Dermis microvascular lymphatic vessel endothelial cell (primary cell): ENCODE measurements at places on chromosomes 3 and 15.

- DNase-seq: no peak
Observed at GRCh38 chr3:87796137-87796842, 262.5 kb downstream of the CGGBP1 start.

- no peak for DNase-seq
Observed at GRCh38 chr15:55700876-55701275, 42.1 kb downstream of the PRTG start.

- no peak for DNase-seq
Observed at GRCh38 chr3:113212150-113212843, 940 bp downstream of the BOC start.

GRCh38 chr3:44159696-44160300, 81.9 kb upstream of the TOPAZ1 start:
- DNase-seq: no peak

DNA sequence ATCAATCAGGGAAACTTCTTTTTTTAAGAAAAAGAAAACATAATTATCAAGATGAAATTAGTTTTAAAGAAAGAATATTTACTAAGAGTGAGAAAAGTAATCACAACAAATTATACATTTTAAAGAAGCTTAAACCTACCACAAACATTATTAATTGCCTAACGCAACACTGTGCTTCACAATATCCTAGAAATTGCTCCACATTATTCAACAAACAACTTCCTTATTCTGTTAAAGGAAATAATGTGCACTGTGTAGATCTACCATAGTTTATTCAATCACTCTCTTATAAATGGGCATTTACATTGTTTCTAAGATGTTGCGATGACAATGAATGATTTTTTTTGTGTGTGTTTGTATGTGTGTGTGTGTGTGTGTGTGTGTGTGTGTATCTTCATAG, 525.9 kb upstream of the KCNMB2 start:
- no peak for DNase-seq

- no peak for DNase-seq
Observed at GRCh38 chr3:31974471-31974870, 6.6 kb downstream of the OSBPL10 start.

GRCh38 chr3:131072099-131072559, 45.5 kb downstream of the NEK11 start:
- no peak for DNase-seq

GRCh38 chr3:195172039-195172684, 98.8 kb downstream of the XXYLT1 start:
- DNase-seq: peak; percentile 76

DNA sequence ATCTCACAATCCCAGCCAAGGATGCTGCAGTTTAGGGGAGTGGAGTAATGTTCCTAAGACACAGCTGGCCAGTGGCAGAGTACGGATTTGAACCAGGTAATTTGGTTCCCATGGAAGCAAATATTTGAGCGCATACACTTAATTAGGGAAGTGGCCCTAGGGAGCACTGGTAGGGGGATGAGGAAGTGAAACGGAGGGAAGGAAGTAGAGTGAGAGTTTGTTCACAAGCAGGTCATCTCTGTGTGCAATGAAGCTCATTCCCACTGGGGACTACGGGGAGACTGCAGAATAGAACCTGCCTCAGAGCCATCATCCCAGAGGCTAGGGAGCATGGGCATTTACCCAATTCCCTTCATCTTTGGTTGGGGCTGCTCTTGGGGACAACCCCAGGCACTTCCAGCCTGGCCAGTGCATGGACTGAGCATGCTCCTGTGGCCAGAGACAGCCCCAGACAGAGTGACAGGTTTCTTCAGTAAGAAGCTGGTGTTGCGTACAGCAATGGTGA, 317.2 kb upstream of the PROK2 start:
- no peak for DNase-seq

DNA sequence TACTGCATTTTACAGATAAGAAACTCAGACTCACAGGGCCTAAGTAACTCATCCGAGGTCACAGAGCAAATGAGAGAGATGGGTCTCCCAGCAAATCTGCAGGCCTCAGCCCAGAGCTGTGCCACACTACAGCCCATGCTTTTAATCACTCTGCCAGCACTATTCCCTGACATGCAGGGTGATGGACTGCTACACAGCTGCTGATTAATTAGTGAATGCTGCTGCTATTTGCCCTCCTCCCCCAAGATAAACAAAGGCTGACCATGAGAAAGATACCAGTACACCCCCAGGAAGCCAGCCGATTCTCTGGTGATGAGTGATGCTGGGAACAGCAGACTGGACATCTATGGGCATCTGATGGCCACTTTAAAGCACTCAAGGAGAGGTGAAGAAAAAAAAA, 39.3 kb downstream of the RFTN1 start:
- peak; percentile 27 for DNase-seq

- DNase-seq: no peak
Observed at GRCh38 chr3:171506743-171507319, 46.6 kb upstream of the TNIK start.

DNA sequence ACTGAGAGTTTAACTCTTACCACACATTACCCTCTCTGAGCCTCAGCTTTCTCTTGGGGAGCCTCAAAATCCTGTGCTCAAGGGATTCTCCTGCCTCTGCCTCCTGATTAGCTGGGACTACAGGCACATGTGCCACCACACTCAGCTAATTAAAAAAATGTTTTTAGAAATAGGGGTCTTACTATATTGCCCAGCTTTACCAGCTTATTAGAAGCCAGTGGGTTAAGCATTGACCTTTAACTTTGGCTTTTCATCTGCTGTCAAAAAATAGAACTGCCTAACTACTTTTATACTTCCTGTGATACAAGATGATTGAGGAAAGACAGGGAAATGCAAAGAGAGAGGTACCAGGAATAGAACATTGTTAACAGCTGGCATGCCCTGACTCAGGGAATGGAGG, 27.3 kb downstream of the MYO1E start:
- DNase-seq: no peak

DNA sequence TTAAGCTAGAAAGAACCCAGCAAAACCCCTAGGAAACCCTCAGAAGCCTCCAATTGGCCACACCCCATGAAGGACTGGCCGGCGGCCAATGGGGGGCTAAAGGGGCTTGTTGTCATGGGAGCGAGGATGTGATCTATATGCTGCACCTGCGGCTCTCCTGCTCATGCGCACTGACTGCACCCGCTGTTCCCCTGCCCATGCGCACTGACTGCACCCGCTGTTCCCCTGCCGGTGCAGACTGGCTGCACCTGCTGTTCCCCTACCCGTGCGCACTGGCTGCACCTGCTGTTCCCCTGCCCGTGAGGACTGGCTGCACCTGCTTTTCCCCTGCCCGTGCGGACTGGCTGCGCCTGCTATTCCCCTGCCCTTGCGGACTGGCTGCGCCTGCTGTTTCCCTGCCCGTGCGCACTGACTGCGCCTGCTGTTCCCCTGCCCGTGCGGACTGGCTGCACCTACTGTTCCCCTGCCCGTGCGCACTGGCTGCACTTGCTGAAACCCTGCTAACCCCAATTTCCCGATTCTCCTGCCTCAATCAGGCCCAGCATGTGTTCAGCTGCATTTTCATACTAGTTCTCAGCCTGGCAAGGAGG, 16.8 kb upstream of the MCCC1 start:
- no peak for DNase-seq

DNA sequence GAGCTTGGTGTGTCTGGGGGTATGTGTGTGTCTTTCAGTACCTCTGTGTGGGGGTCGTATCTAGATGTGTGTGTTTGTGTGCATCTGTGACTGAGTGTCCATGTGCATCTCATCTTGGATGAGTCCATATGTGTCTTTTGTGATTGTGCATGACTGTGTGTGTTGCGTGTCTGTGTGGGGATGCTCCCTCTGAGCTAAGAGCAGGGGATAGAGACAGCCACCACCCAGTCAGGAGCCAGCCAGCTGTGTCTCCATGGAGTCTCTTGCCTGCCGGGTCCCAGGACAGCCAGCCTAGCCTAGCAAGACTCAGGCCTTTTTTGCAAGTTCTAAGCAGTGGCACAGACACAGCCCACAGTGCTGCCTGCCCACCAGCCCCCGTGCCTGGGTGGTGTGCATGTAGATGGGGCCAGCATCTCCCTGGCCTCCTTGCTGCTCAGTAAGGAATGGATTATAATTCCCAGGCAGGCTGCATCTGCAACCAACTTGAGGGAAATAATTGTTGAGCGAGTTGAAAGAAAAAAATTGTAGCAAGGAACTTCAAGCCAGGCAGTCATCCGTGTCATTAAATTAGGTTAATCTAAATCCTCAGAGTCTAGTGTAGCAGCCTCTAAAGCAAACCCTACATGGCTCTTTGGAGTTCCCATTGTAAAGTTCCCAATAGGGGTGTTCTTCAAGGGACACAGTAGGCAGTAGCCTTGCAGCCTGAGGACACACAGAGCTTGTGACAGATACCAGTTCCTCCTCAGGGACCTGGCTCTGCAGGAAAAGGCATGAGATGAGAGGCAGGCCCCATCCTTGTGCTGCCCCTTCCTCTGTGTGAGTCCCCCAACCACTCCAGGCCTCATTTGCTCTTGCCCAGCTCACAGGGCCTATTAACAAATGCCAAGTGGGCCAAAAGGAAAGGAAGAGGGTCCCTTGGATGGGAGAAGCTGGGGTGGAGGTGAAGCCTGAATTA, 35.9 kb upstream of the MRPS22 start:
- DNase-seq: no peak

- DNase-seq: no peak
Observed at GRCh38 chr3:186696522-186696921, 20.6 kb upstream of the KNG1 start.

- no peak for DNase-seq
Observed at GRCh38 chr15:99202176-99202552, 47.2 kb downstream of the TTC23 start.

GRCh38 chr3:55147856-55148720, 220.2 kb upstream of the LRTM1 start:
- no peak for DNase-seq

DNA sequence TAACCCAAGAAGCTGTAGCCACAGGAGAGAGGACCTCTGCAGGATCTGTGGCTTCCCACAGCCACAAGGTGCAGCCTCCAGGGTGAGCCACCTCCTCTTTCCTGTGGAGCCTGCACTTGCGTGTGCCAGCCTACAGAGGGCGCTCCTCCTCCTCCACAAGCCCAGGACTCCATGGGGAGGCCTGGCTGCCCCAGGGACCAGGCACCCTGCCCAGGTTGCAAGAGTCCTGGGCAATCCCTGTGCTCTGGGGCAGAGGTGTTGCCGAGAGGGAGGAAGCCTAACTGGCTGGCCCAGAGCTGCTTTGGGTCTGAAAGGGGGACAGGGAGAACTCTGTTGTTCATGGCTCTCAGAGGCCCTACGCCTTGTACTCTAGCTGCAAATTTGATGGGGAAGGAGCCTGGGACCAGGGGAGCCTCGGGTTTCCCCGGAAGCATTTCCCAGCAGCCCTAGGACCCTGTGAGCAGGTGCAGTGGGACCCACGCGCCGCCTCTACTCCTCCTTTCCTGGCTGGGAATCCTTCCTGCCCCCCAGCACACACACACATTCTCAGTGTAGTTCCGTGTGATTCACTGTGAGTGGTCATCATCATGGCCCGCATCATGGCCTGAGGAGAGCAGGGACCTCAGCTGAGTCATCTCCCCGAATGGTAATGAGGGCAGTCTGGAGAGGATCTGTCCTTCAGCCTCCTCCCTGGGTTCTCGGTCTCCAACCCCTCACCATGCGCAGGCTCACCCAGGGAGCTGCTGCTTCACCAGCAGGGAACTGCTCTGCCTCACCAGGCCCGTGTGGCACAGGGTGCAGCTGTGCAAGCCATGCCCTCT, 24.3 kb downstream of the TBC1D21 start:
- peak; percentile 12 for DNase-seq

DNA sequence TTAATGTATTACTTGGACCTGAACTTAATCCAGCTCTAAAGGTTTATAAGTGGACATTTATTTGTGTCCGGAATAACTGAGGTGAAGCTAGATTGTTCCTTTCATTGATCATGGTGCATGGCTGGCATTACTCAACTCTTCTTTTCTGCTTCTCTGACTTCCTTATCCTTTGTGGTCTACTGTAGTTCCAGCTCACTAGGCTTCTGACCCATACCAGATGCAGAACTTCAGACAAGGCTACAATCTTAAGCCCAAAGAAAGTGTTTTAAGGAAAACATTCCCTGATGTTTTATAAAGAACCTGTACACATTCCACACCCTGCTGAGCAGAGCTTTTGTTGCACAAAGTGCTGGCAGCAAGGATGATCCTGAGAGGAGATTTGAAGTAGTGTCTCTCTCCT, 250.8 kb upstream of the TGFBR2 start:
- no peak for DNase-seq

DNA sequence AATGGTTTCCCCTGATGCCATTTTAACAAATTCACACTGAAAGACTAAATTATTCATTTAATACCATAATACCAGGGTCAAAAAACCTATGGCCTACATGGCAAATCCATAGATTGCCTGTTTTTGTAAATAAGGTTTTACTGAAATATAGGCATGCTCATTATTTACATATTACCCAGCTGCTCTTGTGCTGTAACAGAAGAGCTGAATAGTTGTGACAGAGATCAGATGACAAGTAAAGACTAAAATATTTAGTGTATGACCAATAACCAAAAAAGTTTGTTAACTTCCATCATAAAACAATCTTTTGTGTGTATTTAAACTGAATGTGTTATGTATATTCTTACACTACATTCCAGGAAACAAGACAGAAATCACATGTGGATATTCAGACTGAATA, 60.2 kb downstream of the DENND4A start:
- no peak for DNase-seq

DNA sequence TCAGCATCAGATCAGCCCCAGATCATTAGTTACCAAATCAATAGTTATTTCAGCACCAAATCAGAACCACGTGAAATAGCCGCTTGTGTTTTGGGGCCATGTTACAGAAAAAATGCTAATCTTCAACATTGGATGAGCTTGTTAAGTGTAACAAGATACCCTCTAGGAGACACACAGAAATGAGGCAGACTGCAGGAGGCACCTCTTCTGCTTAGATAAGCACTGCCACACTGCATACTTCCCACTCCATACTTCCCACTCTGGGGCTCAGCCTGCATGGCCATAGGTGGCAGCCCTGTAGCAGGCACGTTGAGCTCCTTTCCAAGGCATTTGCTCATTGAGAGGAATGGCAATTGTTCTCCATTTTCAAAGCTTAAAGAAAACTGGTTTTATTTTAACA, 73.3 kb downstream of the CHCHD6 start:
- no peak for DNase-seq

DNA sequence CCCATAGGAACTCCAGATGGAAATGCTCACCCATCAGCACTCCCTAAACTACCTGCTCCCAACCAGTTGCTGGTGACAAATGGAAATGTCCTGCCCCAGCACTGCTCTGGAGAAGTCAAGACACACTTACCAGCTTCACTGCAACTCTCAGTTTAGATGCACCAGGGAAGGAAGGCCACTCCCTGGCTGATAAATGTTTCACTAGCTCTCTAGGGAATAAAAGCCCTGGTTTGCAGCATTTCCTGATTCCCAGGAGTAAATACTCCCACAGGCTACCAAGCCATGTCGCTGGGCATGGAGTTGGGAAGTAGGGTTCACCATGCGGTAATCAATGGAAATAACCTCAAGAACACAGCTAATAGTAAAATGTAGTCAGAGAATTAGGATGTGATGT, 112.0 kb upstream of the NEO1 start:
- DNase-seq: no peak

- peak; percentile 87 for DNase-seq
Observed at GRCh38 chr3:149612456-149612855, 45.4 kb downstream of the WWTR1 start.

- no peak for DNase-seq
Observed at GRCh38 chr3:129045675-129046036, 14.9 kb upstream of the GP9 start.
